Activated T-helper 1 cell treated with Interleukin-2 at 50 U/mL for 16 hours (primary cell): ENCODE measurements at places on chromosomes 4 and X.

DNA sequence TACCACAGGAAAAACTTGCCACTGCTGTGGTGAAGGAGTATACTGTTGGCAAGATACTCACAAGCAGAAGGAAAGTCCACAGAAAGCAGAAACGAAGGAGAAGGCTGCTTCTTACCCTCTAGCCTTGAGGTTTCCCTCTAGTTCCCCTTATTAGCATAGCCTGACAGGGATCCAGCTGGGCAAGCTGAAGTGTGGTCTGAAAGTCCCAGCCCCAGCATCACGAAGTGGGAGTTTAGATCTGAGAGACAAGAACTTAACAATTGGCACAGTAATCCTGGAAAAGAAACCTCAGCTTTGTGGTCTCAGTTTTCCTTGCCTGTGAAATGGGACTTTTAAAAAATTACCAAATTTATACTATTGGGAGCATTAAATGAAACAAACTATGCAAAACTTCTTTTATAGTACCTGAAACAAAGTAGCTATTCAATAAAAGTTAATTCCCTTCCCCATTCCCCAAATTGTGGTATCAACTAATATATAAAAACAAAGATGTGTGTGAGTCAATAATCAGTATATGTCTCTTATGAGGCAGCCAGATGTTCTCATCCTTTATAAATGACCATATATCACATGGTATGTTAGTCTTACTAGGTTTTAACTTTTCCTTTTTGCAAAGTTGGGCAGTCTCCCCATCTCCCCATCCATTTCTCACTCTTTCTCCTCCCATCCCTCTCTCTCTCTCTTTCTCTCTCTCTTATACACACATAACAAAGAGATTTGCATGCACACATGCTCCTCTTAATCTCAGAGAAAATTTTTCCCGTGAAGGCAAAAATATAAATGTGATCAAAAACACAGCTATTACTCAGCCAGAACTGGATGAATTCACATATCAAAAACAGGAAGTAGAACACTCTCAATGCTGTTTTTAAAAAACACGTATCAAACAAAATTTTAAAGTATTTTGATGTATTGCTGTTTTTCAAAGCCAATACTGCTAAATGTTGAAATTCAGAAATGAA, 57.8 kb downstream of the SCFD2 start:
- DNase-seq: no peak

DNA sequence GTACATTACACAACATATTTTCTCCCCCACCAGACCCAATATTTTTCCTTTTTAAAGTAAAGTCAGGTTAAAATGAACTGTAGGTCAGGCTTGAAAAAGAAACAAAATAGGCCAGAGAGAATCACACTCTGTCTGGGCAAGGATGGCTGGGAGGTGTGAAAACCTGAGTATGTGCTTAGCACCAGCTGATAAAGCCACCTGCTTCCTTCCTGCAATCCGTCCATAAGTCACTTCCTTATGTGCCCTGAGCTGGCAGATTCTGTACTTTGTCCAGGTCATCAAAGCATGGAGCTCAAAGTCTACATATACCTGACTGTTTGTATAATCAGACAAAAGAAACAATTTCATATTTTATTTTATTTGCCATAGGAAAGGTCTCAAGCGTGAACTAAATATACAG, 37.7 kb downstream of the ANTXR2 start:
- no peak for DNase-seq

DNA sequence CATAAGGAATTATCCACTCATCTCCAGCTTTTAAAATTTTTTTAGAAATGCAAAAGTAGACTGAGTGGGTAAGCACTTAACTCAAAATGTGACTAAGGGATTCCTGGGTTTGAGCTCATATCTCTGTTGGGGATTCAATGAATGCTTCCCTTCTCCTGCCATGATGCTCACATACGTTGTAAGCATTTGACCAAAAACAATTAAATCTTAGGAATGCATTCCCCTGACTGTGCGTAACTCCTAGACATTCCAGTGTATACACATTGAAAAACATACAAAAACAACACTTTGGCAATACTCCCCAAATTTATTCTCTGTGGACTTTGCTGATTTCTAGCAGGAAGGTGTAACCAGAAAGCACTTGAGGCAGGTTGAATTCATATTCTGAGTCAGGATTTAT, 29.8 kb downstream of the SPANXA2 start:
- DNase-seq: no peak

GRCh38 chrX:130628516-130628915, 226.7 kb downstream of the RBMX2 start:
- DNase-seq: no peak

GRCh38 chrX:33831211-33831610, 300.9 kb downstream of the FAM47A start:
- no peak for DNase-seq

GRCh38 chrX:68043713-68044438, 389.4 kb downstream of the OPHN1 start:
- no peak for DNase-seq

GRCh38 chrX:72079607-72080006, 52.1 kb downstream of the RTL5 start:
- no peak for DNase-seq

GRCh38 chrX:40474205-40474626, 106.6 kb upstream of the ATP6AP2 start:
- no peak for DNase-seq

GRCh38 chr4:26993539-26993938, 132.9 kb downstream of the STIM2 start:
- DNase-seq: no peak

DNA sequence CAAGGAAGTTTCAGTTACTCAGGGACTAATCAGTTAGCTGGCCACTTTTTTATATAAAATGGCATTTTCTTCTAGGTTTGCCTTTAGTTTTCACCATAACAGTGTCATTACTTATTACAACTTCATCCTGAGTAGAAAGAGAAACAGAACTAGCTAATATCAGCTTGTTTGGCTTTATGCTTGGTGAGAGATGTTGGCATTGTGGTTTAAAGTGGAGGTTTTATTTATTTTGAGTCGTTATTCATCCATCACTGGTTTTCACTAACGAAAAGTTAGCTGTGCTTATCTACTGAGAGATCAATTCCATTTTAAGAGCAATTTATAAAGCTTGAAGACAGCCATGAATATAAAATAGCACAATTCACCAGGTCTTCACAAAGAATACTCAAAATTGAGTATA, 714.5 kb downstream of the GRID2 start:
- no peak for DNase-seq

DNA sequence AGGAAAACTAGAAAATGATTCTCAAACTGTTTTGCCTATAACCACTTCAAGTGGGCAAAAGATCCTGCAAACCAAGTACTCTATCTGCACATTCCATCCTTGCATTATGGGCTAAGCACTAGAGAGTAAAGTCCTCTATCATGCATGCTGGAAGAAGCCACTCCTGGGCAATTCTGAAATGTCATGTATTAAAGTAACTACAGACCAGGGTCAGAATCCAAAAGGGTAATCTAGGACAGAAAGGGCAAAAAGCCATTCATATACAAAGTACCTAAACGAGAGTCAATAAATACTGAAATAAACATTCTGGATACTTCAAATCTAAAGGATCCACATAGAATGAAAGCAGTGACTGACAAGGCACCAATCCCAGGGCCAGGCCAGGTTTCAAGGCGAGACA, 1.0 kb downstream of the SNX12 start:
- DNase-seq: no peak

GRCh38 chr4:40177591-40177990, 19.2 kb upstream of the RHOH start:
- no peak for DNase-seq

- no peak for DNase-seq
Measured at GRCh38 chr4:188552741-188553275, 413.6 kb downstream of the TRIML1 start.

- no peak for DNase-seq
Measured at GRCh38 chrX:44253575-44253942, 89.9 kb downstream of the EFHC2 start.

DNA sequence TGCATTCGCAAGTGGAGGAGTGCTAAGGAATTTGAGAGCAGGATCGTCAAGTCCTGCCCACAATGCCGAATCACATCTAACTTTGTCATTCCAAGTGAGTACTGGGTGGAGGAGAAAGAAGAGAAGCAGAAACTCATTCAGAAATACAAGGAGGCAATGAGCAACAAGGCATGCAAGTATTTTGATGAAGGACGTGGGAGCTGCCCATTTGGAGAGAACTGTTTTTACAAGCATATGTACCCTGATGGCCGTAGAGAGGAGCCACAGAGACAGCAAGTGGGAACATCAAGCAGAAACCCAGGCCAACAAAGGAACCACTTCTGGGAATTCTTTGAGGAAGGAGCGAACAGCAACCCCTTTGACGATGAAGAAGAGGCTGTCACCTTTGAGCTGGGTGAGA, 100.2 kb upstream of the MED14 start:
- no peak for DNase-seq

DNA sequence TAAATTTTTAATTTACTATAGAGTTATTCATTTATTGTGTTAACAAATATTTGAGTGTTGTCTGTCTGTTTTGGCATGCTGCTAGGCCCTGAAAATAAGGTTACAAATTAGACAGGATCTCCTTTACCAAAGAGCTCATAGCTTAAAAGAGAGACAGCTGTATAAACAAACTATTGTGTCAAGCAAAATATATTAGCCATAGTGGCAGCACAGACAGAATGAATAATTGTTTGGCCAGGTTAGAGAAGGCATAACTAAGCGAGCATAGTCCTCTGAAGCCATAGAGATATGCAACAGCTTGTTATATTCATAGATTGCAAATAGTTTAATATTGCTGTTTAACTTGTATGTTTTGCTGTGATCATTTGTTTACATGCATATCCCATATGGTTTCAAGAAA, 66.7 kb upstream of the NDUFC1 start:
- DNase-seq: no peak

GRCh38 chr4:26484032-26484515, 6.2 kb downstream of the CCKAR start:
- DNase-seq: no peak

DNA sequence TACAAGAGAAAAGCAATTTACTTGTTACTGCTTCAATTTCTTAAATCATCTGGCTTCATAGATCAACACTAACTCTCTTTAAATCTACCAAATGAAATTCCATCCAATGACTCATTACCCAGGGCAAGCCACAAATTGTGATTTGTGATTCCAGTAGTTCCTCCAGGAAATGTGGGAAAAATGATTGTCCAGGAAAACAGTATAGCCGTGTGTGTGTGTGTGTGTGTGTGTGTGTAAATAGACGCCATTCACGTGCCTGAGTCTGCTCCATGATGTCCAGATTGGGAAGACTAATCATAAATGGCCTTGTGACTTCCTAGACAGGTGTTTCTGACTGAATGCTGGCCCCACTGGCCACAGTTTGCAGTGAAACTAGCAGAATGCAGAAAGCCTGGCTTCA, 121.3 kb downstream of the HS6ST2 start:
- no peak for DNase-seq

- no peak for DNase-seq
Measured at GRCh38 chr4:53128706-53129357, 237.0 kb downstream of the SCFD2 start.

- DNase-seq: no peak
Measured at GRCh38 chr4:79141530-79141929, 184.3 kb downstream of the NAA11 start.

GRCh38 chr4:100079264-100079663, 111.0 kb downstream of the DDIT4L start:
- DNase-seq: no peak

DNA sequence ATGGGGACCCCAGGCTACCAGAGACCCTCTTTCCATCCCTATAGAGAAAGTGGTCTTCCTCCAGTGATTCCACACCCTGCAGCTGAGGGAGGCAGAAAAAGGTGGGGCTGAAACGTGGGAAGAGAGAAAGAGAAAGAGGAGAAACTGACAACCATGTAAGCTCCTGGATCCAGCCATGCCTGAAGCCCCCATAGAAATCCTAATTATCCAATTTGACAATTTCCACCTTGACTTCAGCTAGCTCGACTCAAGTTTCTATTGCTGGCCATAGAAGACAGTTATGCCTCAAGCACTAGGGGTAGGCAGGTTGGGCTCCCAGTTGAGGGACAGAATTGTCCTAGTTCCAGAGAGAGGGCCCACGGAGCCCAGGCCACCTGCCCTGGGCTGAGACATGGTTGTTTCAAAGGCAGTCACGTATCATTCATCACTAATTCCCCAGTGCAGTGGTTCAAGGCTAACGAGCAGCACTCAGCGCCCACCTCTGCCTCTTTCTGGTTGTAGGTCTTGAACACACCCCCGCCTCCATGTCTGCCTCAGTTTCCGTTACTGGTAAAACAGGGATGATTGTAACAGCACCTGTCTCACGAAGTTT, 39.8 kb upstream of the ASMTL start:
- no peak for DNase-seq

DNA sequence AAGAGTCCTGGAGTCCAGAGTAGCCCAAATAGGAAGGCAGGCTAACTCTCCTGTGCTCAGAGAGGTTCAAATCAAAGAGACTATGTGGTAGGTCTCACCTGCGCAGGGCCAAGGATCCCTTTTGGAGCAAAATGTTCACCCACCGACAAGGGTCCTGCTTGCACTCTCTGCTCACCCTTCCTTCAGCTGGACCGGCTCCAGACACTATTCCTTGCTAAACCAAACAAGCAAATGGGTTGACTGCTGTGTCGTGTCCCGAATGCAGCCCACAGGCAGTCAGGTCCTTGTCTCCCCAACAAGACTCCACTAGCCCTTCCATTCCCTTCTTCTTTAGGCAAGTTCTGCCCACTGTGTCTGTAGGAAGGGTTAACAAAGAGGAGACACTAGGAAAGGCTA, 760 bp downstream of the TRMT2B start:
- DNase-seq: no peak

- DNase-seq: no peak
Measured at GRCh38 chrX:140492066-140492994, 12.5 kb downstream of the SOX3 start.

- DNase-seq: no peak
Measured at GRCh38 chr4:2094545-2094944, 35.4 kb downstream of the NAT8L start.

DNA sequence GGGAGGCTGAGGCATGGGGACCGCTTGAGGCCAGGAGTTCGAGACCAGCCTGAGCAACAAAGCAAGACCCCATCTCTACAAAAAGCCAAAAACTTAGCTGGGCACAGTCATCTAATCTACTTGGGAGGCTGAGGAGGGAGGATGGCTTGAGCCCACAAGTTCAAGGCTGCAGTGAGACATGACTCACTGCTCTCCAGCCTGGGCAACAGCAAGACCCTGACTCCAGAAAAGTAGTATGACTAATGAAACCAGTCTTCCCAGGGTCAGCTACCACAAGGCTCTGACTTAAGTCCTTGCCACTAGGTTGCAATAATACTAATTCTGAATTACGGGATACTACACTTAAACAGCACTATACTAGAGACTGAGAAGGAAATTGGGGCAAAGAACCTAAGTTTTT, 33.1 kb downstream of the ERVMER34-1 start:
- no peak for DNase-seq

- no peak for DNase-seq
Measured at GRCh38 chrX:150873616-150874015, 24.9 kb downstream of the CD99L2 start.

GRCh38 chr4:27986476-27986875, 1125.8 kb downstream of the STIM2 start:
- DNase-seq: no peak

- DNase-seq: no peak
Measured at GRCh38 chrX:128846385-128846784, 676.9 kb downstream of the SMARCA1 start.

- DNase-seq: no peak
Measured at GRCh38 chrX:110172215-110172614, 145.7 kb downstream of the AMMECR1 start.
